ENCODE measurements at places on chromosomes 1 and 21.

DNA sequence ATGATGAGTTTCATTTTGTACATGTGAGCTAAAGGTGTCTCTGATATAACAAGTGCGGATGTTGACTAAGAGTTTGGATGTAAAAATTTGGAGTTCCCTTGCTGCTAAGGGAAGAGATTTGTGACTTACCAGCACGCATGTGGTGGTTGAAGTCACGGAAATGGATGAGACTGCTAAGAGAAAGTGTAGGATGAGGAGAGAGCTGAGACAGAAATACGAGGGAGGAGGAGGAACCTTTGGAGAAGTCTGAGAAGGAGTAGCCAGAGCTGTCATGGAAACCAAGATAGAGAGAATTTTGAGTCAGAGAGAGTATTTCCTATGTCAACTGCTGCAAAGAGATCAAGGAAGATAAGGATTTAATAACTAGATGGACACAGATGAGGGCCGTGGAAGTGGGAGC lies 106.5 kb upstream of the COL24A1 start:
- no peak for DNase-seq

DNA sequence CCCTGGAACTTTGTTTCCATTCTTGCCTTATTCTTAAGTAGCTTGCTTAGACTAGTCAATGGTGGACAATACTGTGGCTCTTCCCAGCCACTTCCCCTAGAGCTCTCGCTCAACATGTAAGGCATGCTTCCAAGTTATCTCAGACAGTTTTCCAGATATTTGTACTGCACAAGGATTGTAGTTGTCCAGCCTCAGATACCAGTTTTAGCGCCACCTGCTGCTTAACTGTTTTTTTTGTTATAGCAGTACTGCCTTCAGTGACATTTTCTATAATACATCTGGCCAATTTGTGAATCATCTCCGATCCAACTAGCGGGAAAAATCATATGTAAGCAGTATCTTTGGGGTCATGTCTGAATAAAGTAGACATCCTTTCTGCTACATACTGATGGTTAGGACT lies 346.7 kb upstream of the ADGRL4 start:
- DNase-seq, result no peak

DNA sequence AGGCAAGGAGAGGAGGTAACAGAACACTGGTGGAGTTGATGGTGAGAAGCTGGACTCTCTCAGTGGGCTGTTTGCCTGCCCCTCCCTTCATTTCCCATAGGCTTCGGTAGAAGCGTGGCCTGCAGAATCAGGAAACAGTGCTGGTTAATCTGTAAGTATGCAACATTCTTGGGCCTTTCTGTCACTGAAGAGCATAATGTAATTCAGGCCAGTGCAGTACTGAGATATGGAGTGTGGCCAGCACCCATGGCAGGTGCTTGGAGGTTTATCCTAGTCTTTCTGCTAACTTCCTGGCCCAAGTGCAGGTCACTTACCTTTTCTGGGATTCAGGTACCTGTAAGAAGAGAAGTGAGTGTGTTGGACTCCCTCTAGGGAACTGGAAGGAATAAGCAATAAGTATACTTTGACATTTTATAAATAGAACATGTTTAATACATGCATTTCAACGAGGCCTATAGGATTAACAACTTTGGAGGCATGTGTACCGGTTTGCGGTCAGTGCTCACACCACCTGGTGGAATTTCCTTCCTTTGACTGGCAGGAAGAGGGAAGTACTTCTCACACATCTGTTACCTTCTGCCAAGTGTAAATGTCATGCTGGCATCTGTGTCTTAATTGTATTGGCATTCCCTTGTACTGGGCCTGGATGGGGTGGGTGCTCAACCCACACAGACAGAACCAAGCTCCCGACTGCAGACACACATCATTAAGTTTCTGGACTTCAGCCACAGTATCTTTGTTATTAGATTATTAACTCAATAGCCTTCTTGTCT lies 105.5 kb downstream of the KIF26B start:
- DNase-seq, result no peak

GRCh38 chr21:42905195-42905594 lies 12.1 kb downstream of the NDUFV3 start:
- DNase-seq, result no peak

- DNase-seq, result no peak
Measured at GRCh38 chr1:5478961-5479360, 513.3 kb downstream of the NPHP4 start.

DNA sequence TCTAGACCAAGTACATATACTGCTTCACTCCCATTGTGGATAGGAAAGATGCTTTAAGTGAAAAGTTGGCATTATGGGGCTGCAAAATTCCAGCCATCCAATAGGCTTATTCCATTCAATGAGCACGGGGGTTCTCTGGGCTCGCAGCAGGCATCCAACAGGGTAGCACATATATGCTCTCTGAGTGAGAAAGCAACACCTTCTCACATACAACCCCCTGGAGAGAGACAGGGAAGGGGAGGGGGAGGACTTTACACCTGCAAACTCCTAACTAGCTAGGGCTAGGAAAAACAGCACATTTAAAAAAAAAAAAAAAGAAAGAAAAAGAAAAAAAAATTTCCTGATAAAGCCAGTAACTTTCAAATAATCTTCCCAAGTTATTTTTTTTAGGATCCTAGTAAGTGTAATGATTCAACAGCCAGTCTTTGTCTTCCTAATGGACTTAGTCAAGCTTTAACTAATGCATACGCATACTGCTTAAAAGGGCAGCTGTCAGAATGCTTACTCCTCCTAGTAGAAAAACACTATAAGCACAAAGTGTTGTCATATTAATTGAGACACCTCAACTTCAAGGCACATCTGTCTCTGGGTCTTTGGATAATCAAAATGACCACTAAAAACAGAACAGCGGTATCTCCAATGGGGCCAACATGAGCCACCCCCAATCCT lies 18.7 kb downstream of the PSMB2 start:
- no peak for DNase-seq

- DNase-seq, result no peak
Measured at GRCh38 chr1:45999507-45999906, 132.9 kb downstream of the PIK3R3 start.

DNA sequence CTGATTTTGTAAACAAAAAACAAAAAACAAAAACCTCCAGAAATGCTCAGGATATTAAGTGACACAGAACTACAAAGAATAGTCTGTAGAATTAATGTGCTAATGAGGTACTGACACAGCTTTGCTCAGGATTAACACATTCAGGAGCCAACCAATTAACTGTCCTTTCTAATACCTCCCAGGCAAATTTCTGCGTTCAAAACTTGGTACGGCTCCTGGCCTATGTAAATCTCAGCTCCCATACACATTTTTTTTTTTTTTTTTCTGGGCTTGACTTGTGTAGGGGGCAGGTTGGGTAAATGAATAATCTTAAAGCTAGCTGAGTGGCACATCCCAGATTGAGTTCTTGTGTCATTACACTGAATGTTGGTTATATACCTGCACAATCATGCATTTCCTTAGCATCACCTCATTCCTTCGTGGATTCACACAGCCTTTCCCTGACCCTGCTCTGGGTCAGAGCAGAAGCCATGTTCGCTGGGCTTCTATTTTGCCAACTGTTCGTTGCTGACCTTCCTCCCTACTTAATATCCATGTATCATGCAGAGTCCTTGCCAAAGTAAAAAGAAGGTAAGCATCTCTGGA lies 12.6 kb upstream of the IER5 start:
- no peak for DNase-seq

All from stimulated activated CD4-positive, alpha-beta T cell treated with anti-CD3 and anti-CD28 coated beads, Interleukin-12 subunit alpha, Interleukin-12 subunit beta, amount 100 ng/mL, for 24 hours (primary cell).